ENCODE measurements at places on chromosomes 11 and 22.

DNA sequence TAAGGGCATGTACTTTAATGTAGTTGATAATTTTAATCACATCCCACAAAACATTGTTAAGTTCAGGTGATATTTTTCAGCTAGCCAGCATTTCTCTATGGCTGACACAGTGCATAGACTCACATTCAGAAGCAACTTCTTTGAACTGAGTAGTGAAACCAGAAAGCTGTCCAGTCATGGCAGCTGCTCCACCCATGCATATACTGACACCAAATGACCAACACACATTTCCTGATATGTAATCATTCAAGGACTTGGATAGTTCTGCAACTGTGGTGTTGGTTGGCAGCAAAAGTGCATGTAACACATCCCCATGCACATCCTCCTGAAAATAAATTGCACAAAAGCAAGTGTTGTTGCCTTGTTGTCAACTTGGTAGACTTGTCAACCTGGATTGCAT is 39.7 kb downstream of the CALCA start:
- no peak for DNase-seq

GRCh38 chr11:60544077-60544476 is 28.9 kb downstream of the MS4A13 start:
- DNase-seq, result no peak

- no peak for DNase-seq
Measured at GRCh38 chr11:57116654-57117053, 65.1 kb upstream of the LRRC55 start.

GRCh38 chr22:19772673-19773469 is 12.3 kb downstream of the TBX1 start:
- peak; percentile 54 for DNase-seq

DNA sequence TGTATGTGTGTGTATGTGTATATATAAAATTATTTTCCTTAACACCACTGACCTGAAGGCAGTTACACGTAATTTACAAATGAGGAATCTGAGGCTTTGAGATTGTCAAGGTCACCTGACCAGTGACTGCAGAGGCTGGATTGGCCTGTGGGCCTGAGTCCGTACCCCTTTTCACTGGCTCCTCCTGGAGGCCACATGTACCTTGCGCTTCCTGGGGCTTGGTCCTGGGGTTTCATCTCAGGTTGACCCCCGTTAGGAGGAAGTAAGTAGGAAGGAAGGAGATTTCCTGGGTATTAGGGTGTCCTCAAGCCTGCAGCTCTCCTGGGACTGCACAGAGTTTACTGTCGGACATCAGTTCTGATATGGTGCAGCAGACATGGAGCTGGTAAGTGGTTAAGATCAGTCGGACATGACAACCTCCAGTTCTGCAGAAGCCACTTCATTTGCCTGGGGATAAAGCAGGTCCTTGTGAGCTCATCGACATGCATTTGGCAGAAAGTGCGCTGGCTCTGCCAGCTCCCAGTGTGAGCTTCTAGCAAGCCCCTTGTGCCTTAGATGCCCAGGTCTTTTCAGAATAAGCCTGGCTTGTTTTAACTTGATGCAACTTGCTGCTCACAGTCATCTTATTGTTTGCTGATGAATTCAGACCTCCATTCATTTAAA is 36.6 kb downstream of the ST3GAL4 start:
- DNase-seq, result no peak

DNA sequence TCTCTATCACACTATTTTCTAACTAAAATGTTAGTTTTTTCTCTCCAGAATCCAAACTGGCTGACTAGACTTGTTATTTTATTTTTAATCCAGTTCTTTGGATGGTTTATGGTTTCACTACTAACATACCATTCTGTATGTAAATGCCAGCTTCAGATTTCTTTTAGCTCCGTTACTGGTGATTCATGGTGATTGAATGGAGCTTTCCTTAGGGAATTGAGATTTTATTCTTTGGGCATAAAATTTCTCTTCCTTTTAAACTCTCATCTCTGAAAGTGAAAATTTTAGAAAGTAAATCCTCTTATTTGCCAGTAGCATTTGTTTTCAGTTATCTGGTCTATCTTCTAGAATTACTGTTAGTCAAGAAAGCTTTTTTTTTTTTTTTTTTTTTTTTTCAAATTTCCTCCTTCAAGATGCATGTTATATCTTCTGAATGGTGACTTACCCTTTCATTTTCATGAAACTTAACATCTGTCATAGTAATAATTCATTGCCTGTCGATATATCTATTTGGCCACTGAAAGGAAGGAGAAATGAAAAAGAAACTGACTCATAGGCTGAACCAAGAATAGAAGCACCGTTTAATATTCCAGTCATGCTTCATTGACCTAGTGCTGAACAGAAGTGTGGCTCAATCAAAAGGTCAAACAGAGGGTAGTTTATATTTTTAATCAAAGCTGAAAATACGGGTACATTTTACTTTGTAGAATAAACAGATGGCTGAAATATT is 6.4 kb downstream of the ENDOD1 start:
- no peak for DNase-seq

DNA sequence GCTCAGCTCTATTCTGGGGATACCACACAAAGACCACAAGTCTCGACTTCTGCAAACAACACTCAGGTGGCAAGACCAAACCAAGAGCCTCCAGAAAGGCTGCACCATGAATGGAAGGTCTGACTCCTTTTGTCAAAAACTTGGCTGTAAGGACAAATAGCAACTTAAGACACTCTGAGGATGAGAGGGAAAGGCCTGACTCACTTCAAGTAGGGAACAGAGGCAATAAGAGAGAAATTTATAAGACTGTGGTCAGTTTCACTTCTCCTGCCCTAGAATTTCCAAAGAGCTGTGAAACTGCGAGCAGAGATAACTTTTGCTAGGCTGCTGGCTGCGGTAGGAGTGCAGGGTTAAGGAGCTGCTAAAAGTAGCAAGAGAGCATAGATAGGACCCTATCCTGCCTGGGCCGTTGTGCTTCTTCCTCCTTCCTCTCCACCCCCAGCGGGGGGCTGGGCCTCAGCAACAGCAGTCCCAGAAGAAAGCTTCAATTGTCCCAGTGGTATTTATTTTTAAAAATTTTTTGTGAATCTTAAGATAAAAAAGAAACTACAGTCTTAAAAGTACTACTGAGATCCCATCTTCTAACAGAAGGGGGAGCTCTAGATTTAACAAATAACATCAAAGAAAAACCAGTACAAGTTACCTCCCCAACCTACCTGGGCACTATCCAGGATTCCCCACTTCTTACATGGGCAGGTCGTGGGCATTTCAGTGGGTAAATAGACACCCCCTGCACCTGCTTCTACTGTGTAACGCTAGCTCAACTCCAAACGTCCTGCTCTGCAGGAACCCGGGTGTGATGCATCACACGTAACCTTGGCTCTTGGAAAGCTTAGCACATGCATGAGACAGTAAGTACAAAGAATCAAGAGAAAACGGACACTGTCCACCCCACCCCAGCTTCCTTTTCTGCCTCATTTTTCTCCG is 66.4 kb downstream of the SGSM3 start:
- DNase-seq, result no peak

Measured in Right ventricle myocardium inferior (tissue), 1 donor.